HFF-Myc (cell line): ENCODE measurements at places on chromosomes 7 and 10.

DNA sequence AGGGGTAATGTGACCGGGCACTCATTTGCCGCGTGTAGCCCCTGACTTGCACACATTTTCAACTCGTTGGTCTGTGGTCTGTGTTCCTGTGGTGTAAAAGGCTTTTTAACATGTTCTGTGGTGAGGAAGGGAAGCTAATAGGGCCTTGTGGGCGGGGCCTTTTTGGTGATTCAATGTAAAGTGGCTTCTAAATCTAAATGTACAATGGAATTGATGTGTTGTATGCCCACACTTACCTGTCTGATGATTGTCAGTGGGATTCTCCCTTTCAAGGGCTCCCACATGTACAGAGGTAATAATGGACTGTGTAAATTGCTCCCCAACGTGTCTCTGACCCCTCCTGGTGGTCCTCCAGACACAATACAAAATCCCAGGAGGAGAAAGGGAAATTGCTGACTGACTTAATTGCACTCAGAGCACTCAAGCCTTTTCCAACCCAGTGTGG lies 43.1 kb upstream of the GATAD1 start:
- DNase-seq = no peak

DNA sequence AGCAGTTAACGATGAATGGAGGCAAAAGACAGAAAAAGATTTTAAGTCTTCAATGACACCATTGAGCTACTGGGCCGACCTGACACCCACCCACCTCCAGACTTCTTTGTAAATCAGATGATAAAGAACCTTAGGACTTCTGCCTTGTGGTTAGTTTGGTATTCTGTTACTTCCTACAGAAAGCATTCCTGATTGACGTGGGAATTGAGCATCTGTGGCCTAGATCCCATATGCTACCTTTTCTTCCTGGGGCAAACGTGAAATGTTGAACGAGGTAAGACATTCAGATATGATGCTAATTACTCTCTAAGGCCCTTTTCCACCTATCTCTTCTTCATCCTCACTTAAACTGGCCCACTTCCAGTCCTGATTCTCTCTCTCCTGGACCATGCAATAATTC lies 10.2 kb downstream of the PRLHR start:
- no peak for DNase-seq

GRCh38 chr7:131648491-131648890 lies 92.1 kb upstream of the PODXL start:
- DNase-seq = no peak

- no peak for DNase-seq
Observed at GRCh38 chr7:70040970-70041766, 442.9 kb downstream of the AUTS2 start.

GRCh38 chr10:19576576-19576975 lies 239.7 kb upstream of the PLXDC2 start:
- no peak for DNase-seq

DNA sequence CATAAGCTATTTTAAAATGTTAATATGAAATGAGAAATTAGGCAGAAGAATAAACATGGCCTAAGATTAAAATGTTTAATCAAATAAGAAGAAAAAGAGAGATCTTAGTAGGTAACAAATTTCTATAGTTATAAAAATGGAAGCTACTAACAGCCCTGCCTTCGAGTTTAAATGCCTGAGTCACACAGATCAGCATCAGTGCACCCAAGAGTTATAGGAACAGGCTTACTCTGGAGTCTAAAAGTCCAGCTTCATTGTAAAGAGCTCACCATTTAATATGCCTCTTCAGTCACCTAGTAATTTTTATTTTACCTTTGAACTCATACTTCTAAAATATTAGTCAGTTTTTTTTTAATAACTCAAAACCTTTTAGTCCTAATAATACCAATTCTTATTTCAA lies 52.6 kb downstream of the BRI3 start:
- DNase-seq = no peak

- DNase-seq = no peak
Observed at GRCh38 chr10:24340883-24341282, 131.9 kb downstream of the KIAA1217 start.

- no peak for DNase-seq
Observed at GRCh38 chr7:136585954-136586670, 282.3 kb upstream of the CHRM2 start.

- DNase-seq = no peak
Observed at GRCh38 chr10:20644421-20644820, 252.7 kb downstream of the NEBL start.
